ENCODE measurements at places on chromosomes 6 and 20.

GRCh38 chr6:134472046-134472445, 154.1 kb upstream of the SGK1 start:
- no peaks in the 10 kb centered on the region for H3K27me3 ChIP-seq
- no peak for DNase-seq
- no peaks in the 10 kb centered on the region for H3K4me1 ChIP-seq
- H3K27ac ChIP-seq = no peak overlapping the region
- H3K36me3 ChIP-seq = no peaks in the 10 kb centered on the region

- H3K4me1 ChIP-seq = no peaks in the 10 kb centered on the region
- no peaks in the 10 kb centered on the region for H3K36me3 ChIP-seq
- no peak for DNase-seq
- H3K4me3 ChIP-seq = no peak overlapping the region
- H3K27ac ChIP-seq = no peak overlapping the region
- no peaks in the 10 kb centered on the region for H3K27me3 ChIP-seq
Measured at GRCh38 chr6:72371473-72371872, 250.4 kb upstream of the KCNQ5 start.

- H3K27ac ChIP-seq = no peak overlapping the region
- H3K4me3 ChIP-seq = no peak overlapping the region
- no peak for DNase-seq
- no peaks in the 10 kb centered on the region for H3K27me3 ChIP-seq
- H3K4me1 ChIP-seq = no peaks in the 10 kb centered on the region
- no peaks in the 10 kb centered on the region for H3K36me3 ChIP-seq
Measured at GRCh38 chr20:4289875-4290274, 274.5 kb upstream of the RNF24 start.

- DNase-seq = no peak
- H3K27ac ChIP-seq = no peak overlapping the region
- no peaks in the 10 kb centered on the region for H3K27me3 ChIP-seq
- no peak overlapping the region for H3K4me3 ChIP-seq
- peaks cover 47% of the 10 kb centered on the region for H3K36me3 ChIP-seq
- peaks cover 24% of the 10 kb centered on the region for H3K4me1 ChIP-seq
Measured at GRCh38 chr20:58985656-58986055, 4.6 kb downstream of the NELFCD start.

- DNase-seq = no peak
- no peaks in the 10 kb centered on the region for H3K36me3 ChIP-seq
- H3K4me3 ChIP-seq = no peak overlapping the region
- no peak overlapping the region for H3K27ac ChIP-seq
- no peaks in the 10 kb centered on the region for H3K4me1 ChIP-seq
- H3K27me3 ChIP-seq = no peaks in the 10 kb centered on the region
Measured at GRCh38 chr6:155599561-155599960, 143.9 kb upstream of the NOX3 start.
